ENCODE measurements at places on chromosomes 12 and 14.

GRCh38 chr14:74568911-74569310, 43.1 kb downstream of the LTBP2 start:
- DNase-seq: no peak

DNA sequence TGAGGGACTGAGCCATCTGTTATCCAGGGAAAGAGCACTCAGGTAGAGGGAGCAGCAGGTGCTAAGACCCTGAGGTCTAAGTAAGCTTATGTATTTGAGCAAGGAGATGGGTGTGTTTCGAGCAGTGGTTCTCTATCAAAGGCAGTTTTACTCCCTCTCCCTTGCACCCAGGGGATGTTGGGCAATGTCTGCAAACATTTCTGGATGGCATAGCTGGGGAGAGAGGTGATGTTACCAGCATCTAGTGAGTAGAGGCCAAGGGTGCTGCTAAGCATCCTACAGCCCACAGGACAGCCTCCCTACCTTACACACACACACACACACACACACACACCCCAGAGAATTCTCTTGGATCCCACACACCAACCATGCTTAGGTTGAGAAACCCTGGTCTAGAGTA, 221.0 kb upstream of the PWP1 start:
- no peak for DNase-seq

DNA sequence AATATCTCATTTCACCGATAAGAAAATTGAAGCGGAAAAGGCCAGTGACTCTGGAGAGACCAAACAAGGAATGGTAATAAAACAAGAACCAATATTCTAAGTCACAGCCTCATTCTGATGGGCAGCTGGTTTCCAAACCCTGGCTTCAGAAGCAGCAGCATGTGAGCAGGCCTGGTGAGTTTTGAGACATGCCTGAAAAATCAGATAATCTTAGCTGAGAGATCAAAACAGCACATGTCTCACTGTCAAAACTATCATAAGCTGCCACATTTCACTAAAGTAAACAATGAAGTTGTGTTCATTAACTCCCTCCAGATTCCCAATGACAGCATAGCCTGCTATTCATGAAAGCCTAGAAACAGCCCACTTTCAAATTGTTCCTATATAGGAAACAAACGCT, 36.5 kb downstream of the CIT start:
- no peak for DNase-seq

GRCh38 chr12:57124261-57124877, 3.9 kb upstream of the LRP1 start:
- peak; percentile 73 for DNase-seq

- no peak for DNase-seq
Measured at GRCh38 chr12:81866081-81866480, 106.9 kb upstream of the PPFIA2 start.

- no peak for DNase-seq
Measured at GRCh38 chr12:26798023-26798422, 35.0 kb downstream of the ITPR2 start.

DNA sequence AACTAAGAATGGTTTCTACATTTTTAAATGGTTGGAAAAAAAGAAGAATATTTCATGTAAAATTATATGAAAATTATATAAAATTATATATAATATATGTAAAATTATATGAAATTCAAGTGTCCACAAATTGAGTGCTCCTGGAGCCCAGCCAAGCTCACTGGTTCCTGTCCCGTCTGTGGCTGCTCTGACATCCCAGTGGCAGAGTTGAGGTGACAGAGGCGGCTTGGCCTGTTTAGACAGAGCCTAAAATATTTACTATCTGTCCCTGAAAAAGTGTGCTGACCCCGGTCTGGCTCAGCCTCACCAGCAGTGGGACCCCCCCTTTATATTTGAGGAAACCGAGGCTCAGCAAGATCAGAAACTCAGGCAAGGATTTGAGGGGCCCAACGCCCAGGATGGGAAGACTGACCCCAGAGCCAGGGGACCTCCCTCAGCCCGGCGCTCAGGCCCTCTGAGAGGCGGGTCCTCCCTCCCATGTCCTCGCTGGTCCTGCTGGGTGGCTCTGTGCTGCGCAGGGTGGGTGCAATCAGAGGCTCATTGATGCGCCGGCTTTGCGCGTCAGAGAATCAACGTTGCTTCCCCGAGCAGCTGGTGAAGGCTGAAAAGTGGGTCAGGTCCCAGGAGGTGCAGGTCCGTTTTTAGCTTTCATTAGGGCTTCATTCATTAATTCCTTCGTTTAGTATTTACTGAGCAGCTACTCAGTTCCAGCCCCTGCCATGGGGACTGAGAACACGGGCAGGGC, 21.5 kb upstream of the BEGAIN start:
- no peak for DNase-seq

DNA sequence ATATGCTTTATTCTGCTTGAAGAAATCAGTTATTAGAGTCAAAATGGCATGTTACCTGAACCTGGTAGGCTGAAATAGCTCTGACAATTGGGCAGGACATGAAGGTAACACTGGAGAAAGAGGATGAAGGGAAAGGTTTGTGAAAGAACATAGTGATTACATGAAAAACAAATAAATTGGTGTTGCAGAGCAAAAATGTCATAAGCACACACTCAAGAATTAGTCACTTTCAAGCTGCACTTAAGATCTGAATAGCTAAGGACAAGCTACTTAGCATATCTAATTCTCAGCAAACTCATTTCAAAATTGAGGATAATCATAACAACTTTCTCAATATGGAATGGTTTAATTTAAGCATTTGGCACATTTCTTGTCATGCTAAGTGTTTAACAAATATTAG, 1398.0 kb upstream of the FLRT2 start:
- DNase-seq: no peak

DNA sequence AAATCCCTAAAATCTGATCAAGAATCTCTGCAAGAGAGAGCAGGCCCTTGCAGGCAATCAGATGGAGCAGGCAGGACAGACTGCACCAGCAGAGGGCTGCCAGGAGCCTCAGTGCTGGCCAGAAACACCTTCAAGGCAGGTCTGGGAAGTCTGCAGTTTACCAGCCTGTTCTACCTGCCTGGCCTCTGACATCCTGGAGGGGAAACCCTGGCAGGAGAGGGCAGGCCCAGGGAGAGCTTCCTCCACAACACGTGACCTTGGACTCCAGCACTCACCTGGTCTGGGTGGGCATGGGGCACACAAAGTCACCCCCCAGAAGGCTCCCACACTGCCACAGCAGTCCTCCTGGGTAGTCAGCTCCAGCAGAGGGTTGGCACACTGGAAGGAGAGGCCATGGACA, 56.0 kb downstream of the ISCA2 start:
- DNase-seq: no peak

- DNase-seq: peak; percentile 36
Measured at GRCh38 chr12:75476071-75476470, 4.5 kb upstream of the GLIPR1 start.

DNA sequence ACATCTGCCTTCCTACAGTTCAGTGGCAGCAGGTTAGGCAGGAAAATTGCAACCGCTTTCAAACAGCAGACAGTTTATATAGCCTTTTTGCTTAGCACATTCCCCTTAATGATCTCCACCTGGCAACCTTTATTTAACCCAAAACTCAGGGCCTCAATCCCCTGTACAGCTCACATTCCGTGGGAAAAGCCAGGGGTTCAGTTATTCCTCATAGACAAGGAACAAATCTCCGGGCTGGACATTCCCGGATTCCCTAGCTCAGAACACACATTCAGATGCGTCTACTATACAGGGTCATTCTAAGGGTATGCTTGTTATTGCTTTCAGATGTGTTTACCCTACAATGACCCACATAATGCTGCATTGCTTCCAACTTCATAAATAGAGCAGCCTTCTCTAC, 73.8 kb upstream of the DCN start:
- DNase-seq: no peak

GRCh38 chr14:65369560-65369959, 43.0 kb upstream of the FUT8 start:
- DNase-seq: peak; percentile 10

GRCh38 chr12:1481906-1482305, 112.5 kb downstream of the FBXL14 start:
- no peak for DNase-seq

- DNase-seq: no peak
Measured at GRCh38 chr12:123919980-123920360, 52.7 kb downstream of the CCDC92 start.

- no peak for DNase-seq
Measured at GRCh38 chr12:116513944-116514343, 45.2 kb upstream of the MAP1LC3B2 start.

DNA sequence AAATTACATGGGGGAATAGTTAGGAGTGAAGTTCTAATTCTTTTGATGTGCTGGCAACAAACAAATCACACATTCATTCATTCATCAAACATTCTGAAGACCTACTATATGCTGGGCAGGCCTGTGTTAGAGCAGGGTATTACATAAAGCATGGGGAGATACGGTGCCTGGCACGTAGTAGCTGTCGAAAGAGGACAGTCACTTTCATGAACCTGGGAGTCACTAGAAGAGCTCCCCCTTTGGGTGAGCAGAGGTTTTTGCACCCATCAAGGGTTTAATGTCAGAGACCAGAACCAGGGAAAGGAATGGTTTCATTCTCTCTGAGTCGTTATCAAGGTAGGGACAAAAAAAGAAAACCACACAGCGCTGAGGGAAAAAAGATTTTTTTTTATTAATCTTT, 10.0 kb downstream of the LHX5 start:
- DNase-seq: no peak

DNA sequence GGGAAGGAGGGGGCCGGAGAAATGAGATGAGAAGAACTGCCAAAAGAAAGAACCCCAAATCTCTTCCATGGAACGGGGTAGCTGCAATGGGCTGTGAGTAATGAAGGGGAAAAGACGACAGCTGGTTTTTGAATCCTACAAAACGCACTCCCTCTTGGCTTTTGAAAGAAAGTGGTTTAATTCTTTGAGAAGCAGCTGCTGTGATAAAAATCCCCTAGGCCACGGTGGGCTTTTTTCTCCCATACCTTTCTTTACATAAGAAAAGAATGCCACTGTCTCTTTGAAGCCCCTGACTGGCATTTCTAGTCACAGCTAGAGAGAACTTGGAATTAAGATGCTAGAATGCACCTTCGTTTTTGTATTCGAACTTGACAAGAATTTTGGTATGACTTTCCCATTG, 486.1 kb downstream of the GLT1D1 start:
- no peak for DNase-seq

DNA sequence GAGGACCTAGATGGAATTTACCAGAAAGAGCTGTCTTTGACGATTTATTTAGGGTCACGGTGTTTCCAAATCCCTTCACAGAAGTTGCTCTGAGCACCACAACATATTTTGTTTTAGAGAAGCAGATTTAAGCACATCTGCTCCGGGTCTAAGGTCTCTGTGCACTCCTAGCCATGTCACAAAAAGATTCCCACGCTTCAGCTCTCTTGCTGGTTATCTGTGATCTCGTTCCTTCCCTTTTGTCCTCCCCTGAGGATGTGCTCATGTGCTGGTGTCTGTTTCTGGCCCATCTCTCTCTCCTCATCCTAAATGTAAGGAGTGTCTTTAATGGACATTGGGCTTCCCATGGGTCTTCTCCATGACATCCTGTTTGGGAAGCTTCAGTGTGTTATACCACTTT, 53.7 kb upstream of the GNPNAT1 start:
- DNase-seq: no peak

- DNase-seq: peak; percentile 10
Measured at GRCh38 chr14:67618617-67619063, 1.1 kb upstream of the ARG2 start.

- no peak for DNase-seq
Measured at GRCh38 chr12:12079291-12079690, 8.6 kb downstream of the BCL2L14 start.

- DNase-seq: no peak
Measured at GRCh38 chr14:45492876-45493275, 239.9 kb upstream of the MIS18BP1 start.

- peak; percentile 23 for DNase-seq
Measured at GRCh38 chr12:57276935-57277563, 26.1 kb upstream of the STAC3 start.

- no peak for DNase-seq
Measured at GRCh38 chr14:59394268-59394667, 70.9 kb downstream of the GPR135 start.

- no peak for DNase-seq
Measured at GRCh38 chr14:100134586-100134985, 24.9 kb downstream of the DEGS2 start.

DNA sequence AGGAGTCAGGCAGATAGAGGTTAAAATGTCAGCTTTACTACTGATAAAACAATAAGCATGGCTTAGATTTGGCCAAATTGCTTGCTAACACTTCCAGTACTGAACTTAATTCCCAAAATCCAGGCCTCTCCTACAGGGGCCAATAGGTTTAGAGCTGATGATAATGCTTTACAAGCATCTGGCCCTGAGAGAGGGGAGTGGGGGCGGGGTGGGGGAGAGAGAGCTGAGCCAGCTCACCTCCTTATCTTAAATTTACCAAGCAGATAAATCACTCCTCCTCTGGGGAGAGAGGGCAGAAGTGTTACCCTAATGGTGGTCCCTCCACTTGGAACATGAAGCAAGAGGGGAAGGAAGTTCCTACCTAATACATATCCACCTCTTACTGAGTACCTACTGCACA, 182.2 kb upstream of the CRY1 start:
- DNase-seq: no peak

- no peak for DNase-seq
Measured at GRCh38 chr12:12859690-12860089, 31.7 kb upstream of the GPRC5A start.

DNA sequence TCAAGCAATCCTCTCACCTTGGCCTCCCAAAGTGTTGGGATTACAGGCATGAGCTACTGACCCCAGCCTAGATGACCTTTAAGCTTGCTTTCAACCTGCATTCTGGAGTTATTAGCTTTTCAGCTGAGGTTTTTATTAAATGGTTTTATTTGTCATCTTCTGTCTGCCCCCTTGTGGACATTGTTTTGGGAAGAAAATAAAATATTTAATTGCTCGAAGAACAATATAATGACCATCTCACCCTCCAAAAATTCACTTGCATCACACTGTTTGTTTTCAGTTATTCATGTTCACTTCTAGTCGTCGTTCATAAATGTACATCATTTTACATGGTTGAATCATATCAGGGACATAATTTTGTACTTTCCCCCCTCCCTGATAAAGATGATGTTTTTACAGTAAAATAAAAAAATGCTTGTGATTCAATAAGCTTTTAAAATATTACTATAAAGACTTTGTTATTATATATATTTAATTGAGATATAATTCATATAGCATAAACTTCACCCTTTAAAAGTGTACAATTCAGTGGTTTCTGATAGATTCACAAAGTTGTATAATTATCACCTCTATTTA, 10.1 kb upstream of the SPATS2 start:
- no peak for DNase-seq

DNA sequence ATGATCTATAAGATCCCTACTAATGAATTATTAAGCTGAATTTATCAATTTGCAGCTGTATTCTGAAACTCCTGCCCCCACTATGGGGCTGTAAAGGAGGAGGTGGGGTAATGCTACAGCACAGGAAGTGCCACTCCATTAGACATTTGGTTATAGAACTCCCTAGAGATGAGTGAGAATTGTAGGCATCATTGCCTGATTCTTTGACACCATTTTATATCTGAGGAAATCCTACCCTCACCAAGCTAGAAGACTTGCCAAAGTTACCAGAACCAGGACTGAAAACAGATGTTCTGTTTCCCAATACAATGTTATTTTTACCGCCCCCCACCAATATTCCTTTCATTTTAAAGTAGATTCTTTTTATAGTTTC, 182.4 kb downstream of the EGLN3 start:
- DNase-seq: no peak

GRCh38 chr12:114416028-114416427, 10.1 kb upstream of the TBX5 start:
- no peak for DNase-seq

Data from activated naive CD8-positive, alpha-beta T cell treated with anti-CD3 and anti-CD28 coated beads for 36 hours (primary cell).